Activated CD8-positive, alpha-beta T cell treated with anti-CD3 and anti-CD28 coated beads for 36 hours (primary cell): ENCODE measurements at places on chromosomes 5 and 9. TPM values are rescaled to one million over a fixed set of nuclear protein-coding genes. Genes with fewer than 3 reads are reported as not detected.

PRRX2 gene
- 1.2 TPM for total RNA-seq

SMIM32 gene
- total RNA-seq, result not detected

LRRC26 gene
- total RNA-seq, result not detected

KIF4B gene
- not detected for total RNA-seq

PCDHGA4 gene
- total RNA-seq, result not detected

SH3TC2 gene
- total RNA-seq, result not detected
